GM12864 (cell line): ENCODE measurements at places on chromosomes 2 and 18.

GRCh38 chr2:8107150-8107549 is 574.7 kb upstream of the ID2 start:
- no peak for DNase-seq

GRCh38 chr2:162282765-162283425 is 35.6 kb downstream of the IFIH1 start:
- no peak for DNase-seq

- DNase-seq = no peak
These were observed 57.6 kb upstream of the KLHL29 start for GRCh38 chr2:23327416-23327815.

DNA sequence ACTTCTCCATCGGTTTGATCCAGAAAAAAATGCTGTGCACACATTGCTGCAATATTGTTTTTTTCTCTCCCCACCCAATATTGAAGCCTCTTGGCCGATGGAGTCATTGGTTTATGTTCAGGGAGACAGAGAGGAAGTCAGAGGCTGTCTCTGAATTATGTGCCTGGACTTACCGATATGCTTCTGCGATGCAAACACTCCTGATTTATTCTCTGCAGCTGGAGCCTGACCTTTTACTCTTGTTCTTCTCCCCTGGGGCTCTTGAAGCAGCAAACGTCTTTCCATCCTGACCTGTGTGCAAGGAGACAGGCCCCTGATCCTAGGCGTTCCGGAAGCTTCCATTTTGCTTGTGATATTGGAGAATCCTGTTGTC is 99.6 kb downstream of the PTGR3 start:
- no peak for DNase-seq

- DNase-seq = no peak
These were observed 171.4 kb downstream of the SETBP1 start for GRCh38 chr18:44851856-44852621.

DNA sequence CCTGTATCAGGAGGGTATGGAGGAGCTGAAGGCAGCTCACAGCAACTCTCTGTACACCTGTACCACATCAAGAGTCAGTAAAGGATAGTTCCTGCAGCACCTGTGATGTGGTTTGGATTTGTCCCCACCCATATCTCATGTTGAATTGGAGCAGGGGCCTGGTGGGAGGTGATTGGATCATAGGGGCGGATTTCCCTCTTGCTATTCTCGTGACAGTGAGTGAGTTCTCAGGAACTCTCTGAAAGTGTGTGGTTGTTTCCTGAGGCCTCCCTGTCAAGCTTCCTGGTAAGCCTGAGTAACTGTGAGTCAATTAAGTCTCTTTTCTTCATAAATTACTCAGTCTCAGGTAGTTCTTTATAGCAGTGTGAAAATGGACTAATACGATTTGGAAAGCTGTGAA is 28.9 kb downstream of the OSBPL1A start:
- DNase-seq = no peak

GRCh38 chr2:59032499-59032898 is 791.4 kb upstream of the FANCL start:
- DNase-seq = no peak

DNA sequence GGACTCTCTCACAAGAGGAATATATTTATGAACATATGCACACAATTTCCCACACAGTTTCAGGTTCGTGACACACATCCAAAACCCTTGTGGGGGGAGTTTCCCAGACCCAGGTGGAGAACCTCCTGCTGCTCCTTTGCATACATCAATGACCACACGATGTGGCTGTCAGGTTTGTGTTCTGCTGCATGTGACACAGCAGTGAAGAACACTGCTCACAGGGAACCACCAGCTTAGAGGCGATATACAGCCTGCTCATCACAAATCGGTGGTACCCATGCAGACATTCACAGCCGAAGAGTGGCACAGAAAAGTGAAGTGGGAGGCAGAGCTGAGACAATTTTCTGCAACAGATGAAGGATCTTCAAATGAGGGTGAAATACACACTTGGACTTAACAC is 175.6 kb upstream of the ZFP36L2 start:
- peak; percentile 96 for DNase-seq

DNA sequence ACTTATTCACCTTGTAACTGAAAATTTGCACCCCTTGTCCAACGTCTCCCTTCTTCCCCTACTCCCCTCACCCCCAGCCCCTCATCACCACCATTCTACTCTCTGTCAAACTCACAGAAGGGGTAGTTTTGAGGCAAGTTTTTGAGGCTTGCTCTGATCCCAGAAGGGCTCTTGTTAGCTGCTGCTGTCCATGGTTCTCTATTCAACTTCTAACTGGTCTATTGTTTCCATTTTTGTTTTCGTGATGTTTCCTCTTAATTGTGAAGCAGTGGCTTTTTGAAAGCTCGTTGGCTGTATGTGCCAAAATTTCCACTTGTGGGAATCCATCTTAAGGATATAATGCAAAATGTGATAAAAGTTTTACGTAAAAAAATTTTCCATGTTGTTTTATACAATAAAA is 92.5 kb upstream of the CRACDL start:
- no peak for DNase-seq

GRCh38 chr18:1103537-1103936 is 198.9 kb downstream of the ADCYAP1 start:
- DNase-seq = no peak

GRCh38 chr2:196066291-196067087 is 2.1 kb downstream of the DNAH7 start:
- no peak for DNase-seq

DNA sequence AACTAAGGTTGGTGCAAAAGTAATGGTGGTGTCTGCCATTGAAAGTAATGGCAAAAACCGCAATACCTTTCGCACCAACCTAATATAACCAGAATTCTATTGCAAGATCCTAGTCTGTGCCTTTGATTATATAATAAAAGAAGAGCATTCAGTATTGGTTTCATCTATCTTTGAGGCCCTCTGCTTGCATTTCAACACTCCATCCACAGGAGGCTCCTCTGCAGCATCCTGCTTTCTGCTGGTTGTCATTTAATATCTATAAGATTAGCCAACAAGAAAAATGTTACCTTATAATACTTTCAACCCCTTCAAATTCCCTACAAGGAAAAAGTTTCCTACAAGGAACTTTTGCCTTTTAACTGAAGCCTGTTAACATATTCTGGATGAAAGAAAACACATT is 139.2 kb downstream of the CDCA7 start:
- no peak for DNase-seq

DNA sequence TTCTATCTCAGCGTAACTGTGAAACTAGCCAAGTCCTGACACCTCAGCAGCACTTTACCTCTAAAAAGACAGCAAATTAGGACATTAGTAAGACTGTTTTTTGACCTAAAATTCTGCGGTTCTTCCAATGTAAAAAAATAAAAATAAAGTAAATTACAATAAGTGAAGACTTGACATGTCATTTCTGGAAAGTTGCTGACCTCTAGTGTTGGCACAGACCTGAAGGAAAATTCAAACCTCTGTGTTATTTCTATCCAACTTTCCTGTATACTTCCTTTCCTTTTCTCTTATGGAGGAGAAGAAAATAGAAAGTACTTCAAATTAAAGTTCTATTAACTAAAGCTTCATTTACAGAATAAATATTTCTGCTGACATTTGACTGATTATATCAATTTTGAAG is 110.6 kb downstream of the TMEM182 start:
- no peak for DNase-seq

DNA sequence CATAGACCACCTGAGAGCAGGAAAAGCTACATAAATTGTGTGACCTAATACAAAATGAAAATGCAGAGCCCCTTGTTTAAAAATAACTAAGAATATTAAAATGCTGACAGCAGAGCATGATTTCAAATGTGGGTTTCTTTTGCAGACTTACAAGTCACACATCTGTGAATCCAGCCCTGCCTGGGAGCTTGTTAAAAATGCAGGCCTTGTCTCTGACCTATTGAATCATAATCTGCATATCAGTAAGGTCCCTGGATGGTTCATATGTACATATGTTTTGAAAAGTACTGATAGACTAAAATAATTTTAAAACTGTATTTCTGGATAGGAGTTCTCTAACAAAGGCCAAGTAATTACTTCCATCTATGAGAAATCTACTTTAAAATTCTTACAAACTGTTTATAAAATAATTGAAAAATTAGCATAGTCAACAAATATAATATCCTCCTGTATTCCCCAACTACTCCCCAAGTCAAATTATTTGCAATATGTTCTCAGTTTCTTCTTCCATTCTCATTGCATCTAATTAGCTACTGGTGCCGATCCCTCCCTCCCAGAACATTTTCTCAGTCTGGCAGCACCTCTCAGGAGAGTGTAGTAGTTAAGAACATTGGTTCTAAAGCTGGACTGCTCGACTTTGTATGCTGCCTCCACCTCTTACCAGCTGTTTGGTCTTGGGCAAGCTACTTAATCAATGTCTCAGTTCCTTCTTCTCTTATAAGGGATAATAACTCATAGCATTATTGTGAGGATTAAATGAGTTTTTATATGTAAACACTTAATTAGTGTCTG is 1040.4 kb upstream of the CDH2 start:
- no peak for DNase-seq

- no peak for DNase-seq
These were observed 5.8 kb downstream of the MYO5B start for GRCh38 chr18:50189160-50189559.

DNA sequence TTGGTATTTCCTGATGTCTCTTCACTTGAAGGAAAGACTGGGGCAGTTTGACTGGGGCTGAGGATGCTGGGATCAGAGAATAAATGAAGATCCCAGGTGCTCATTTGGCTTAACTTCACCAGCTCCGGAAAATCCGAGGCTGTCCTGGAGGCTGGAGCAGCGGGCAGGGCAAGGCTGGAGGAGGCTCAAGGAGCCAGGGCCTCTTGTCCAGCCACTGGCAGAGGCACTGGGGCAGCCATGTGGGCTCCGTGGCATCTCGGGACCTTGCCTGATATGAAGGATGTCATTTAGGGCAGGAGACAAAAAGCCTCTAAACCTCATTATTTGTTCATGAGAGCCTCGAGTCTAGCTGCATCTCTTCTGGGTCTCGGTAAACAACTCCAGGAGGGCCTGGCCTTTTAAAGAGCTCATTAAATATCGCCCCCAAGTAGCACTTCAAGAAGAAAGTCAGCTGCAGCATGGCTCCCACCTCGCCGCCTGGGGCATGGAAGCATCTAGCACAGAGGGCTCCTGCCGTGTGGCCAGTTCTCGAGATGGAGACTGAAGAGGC is 13.5 kb upstream of the GPR55 start:
- DNase-seq = no peak

DNA sequence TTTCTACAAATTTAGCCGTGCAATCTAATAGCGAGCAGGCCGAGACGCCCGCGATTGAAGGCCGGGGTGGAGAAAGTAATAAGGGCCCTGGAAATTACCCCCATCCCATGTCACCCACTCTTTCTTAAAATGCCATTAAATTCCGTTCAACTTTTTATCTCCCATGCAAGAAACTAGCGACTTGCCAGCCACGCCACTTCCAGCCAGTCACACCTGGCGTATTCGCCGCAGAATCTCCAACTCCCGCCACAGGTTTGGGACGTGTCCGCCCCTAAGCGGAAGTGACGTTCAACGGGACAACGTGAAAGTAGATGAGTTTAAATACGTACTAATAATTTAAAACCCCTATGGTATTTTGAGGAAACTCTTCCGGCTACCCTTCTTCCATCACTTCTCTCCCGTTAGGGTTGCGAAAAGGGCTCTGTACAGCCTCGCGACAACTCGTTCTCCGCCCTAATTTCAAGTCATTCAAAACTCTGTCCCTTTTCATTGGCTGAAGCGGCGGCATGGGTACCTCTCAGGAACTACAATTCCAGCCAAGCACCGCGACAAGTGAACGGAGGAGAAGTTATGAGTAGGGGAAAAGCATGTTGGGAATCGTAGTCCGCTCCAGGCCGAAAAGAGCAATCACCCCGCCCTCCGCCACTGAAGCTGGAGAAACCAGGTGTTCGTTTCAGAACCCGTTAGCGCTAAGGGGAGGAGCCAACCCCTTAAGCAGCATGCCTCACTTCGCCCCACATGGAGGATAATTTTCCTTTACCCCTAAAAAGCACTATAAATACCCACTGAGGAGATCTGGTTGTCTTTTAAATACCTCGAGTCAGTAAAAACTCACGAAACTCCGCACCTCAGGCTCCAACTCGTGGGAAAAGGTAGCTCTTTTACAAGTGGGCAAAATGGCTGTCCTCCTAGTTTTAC is at the start of gene ZRANB3:
Gene ZRANB3 (minus strand): TSS at position 906 of the 918 bp plus-strand sequence.
- DNase-seq = peak; percentile 98

GRCh38 chr18:73007195-73007914 is 139.6 kb upstream of the NETO1 start:
- no peak for DNase-seq

- peak; percentile 18 for DNase-seq
These were observed 111.2 kb upstream of the CD226 start for GRCh38 chr18:70058916-70059315.
